ENCODE measurements at places on chromosomes 6 and 20.
A peak's percentile ranks its signal among the peaks of the same experiment; 100 is the strongest.

DNA sequence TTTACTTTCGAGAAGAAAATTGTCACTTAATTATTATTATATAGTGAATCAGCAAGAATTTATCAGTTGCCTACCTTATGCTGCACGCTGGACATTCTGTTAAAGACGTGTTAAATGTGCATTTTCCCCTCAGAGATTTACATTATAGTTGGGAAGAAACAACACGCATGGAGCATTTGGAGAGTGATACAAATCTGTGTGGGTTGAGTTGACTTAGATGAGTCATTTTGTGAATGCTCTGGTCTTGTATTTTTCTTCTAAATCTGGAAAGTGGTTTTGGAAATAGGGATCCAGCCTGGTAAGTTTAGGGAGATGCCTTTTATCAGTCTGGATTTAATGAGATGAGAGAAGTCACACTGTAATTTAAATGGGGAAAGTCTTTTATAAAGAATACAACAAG lies 24.0 kb upstream of the SMIM26 start:
- no peak for DNase-seq

DNA sequence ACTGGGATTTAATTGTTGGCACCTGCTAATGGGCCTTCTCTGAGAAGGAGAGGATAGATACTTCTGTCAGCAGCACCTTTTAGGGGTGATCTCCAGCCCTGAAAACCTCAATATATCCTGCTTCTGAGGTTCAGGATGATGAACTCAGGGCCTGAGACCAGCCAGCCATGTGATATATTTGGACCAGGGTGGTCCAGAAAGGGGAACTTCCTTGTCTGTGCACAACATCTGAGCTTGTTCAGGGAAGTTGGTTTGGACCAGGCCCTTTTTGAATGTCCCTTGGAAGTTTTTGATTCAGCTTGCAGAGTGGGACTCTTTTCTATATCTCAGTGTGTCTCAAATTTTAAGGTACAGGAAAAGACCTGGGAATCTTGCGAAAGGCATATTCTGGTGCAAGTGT lies 85.8 kb downstream of the GFRA4 start:
- DNase-seq: no peak

GRCh38 chr6:88359530-88360202 lies 193.5 kb upstream of the CNR1 start:
- DNase-seq: no peak

- peak; percentile 2 for DNase-seq
Observed at GRCh38 chr6:83257791-83258190, 64.6 kb downstream of the RWDD2A start.

DNA sequence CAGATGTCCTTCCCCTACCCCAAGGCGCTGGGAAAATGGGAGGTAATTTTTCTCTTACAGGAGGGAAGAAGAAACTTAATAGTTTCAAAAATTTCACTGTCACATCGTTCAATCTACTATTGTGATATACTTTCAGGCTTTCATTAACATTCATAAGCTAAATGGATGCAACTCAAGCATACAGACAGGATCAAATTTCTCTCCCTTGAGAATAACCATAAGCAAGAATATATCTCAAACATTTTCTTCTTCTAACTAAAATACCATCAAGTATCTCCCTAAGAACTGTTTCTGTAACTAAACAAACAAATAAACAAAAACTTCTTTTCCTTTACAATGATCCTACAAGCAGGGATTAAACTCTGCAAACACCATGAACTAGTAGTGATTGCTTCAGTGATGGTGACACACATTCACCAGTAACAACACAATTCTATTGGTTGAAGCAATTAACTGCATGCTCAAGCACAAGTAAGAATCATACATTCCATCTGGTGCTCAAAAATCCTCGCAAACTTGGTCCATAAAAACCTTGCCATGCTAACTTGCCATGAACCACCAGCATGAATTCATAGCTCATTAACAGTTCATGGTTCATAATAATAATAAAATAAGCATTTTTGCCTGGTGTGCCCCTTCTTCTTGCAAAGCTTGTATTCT lies 183.8 kb downstream of the PTPRK start:
- DNase-seq: no peak

GRCh38 chr6:117008618-117009017 lies 131.6 kb downstream of the RFX6 start:
- DNase-seq: no peak
